MCF 10A (cell line): ENCODE measurements at places on chromosomes 2 and 18.

GRCh38 chr2:38079116-38080052 is 3.4 kb upstream of the CYP1B1 start:
- DNase-seq: no peak

DNA sequence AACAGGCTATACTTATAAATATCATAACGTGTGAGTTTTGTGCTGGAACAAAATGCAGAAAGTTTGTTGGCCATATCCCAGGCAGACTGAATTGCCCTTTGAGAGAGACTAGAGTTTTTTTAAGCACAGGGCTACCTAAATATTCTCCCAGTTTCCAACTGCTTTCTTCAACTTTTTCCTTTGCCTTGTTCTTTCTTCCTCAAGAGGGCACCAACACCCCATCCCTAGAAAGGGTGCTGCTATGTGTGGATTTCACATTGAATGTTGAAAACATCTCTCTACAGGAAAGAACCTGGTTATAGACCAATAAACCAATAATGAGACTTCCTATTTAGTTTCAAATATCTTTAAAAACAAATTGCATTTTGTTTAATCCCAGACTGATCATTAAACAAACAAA is 87.9 kb downstream of the ICOS start:
- peak; percentile 64 for DNase-seq

GRCh38 chr2:238502088-238502810 is 75.5 kb downstream of the ASB1 start:
- no peak for DNase-seq

DNA sequence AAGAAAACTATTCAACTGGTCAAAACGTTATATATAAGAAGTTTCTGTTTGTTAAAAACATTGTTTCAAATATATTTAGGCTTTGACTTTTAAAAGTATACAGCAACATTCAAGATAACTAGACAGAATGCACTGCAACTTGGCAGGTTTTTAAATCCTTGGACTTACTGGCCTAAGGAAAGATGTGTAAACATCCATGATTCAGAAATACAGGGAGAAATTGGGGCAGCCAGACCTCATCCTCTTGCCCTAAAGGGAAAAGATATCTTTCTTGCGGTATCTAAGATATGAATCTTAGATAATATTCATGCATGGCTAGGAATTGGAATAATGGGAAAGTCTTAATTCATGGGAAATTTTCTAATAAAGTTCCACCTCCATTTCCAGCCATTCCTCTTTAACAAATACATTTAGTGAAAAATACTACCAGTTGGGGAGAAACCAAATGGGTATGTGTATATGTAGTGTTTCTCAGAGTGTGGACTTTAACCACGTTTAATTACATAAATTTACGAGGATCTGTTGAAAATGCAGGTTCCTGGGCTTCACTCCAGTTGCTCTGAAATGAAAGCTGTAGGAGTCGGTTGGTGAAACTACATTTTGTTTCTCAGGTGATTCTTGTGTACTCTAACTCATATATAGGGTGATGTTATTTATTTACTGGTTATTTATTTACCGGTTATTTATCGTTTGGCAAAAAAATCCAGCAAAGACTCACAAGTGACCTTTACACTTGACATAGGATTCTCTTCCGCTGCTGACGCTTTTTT is 587 bp upstream of the TANK start:
- DNase-seq: no peak

- DNase-seq: no peak
Measured at GRCh38 chr2:149090706-149091105, 52.2 kb downstream of the LYPD6B start.

- no peak for DNase-seq
Measured at GRCh38 chr2:208529796-208530195, 123.2 kb downstream of the PTH2R start.

- DNase-seq: peak; percentile 83
Measured at GRCh38 chr2:24490181-24490689, 819 bp upstream of the NCOA1 start.

GRCh38 chr2:9552219-9553178 is 3.1 kb downstream of the ADAM17 start:
- DNase-seq: peak; percentile 87

DNA sequence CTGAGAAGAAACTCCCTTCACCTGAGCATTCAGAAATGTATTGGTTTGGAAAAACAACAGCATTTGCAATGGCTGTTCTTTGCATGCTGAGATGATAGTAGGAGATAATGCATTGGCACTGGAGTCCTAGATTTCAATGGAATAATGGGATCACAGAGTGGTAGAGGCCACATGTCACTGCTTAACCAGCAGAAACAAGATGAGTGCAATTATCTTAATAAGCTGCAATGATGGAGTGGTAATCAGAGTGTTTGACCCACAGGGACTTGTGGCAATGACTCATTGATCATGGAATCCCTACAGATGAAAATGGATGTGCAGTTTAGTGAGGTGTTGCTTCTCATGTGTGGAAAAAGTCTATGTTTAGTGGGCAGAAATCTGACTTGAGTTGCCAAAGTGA is 218.8 kb upstream of the ZEB2 start:
- DNase-seq: no peak
